Activated CD8-positive, alpha-beta T cell treated with anti-CD3 and anti-CD28 coated beads for 36 hours (primary cell): ENCODE measurements at places on chromosomes 13 and 19. TPM values are rescaled to one million over a fixed set of nuclear protein-coding genes. Genes with fewer than 3 reads are reported as not detected.
A peak's percentile ranks its signal among the peaks of the same experiment; 100 is the strongest.

The BST2 gene
- total RNA-seq = 89.7 TPM

The CLASRP gene
- 80.5 TPM for total RNA-seq

The FFAR1 gene
- total RNA-seq = not detected

The ZNF134 gene
- 10.4 TPM for total RNA-seq

The OBI1 gene
- total RNA-seq = 19.1 TPM

The GPR12 gene
- not detected for total RNA-seq

The ACP5 gene
- total RNA-seq = 6.2 TPM

The LCP1 gene
- total RNA-seq = 1,019 TPM

DNA sequence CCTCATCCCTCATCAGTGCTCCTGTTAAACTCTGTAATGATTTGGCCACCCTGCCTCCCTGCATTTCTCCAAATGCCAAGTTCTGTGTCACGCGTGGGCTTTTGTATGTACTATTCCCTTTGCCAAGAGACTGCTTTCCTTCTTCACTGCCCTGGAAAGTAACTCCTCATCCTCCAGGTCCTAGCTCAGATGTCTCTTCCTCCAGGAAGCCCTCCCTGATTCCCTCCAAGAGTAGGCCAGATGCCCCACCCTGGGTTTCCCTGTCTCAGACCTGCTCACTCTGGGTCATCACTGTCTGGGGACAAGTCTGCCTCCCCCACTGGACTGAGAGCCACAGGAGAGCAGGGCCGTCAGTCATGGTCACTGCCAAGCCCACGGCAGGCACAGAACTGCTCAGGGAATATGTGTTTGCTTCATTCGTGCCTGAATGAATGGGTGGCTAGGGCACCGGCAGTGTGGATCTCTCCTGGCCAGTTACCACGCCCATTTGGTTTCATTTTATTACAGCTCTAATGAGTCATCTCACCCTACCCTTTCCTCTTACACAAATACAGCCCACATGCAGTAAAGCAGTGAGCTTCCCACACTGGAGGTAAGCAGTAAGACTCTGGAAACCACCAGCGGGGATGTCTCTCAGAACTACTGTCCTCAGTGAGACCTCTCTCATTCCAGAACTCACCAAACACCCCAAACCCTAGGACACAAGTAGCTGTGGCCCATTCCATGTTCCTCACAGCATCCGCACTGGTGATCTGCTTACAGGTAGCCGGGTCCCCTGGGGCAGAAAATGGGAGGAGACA, 12.1 kb upstream of the GPR4 start:
- no peaks in the 10 kb centered on the region for H3K27me3 ChIP-seq
- peak overlapping the region; percentile 92 for H3K27ac ChIP-seq
- no peak overlapping the region for H3K4me3 ChIP-seq
- H3K4me1 ChIP-seq = peaks cover 23% of the 10 kb centered on the region

- H3K4me1 ChIP-seq = peaks cover 51% of the 10 kb centered on the region
- no peaks in the 10 kb centered on the region for H3K27me3 ChIP-seq
- H3K36me3 ChIP-seq = peaks cover 30% of the 10 kb centered on the region
- DNase-seq = peak; percentile 16
- peak overlapping the region; percentile 84 for H3K4me3 ChIP-seq
These were observed 766 bp downstream of the CEBPG start for GRCh38 chr19:33374236-33374714.

DNA sequence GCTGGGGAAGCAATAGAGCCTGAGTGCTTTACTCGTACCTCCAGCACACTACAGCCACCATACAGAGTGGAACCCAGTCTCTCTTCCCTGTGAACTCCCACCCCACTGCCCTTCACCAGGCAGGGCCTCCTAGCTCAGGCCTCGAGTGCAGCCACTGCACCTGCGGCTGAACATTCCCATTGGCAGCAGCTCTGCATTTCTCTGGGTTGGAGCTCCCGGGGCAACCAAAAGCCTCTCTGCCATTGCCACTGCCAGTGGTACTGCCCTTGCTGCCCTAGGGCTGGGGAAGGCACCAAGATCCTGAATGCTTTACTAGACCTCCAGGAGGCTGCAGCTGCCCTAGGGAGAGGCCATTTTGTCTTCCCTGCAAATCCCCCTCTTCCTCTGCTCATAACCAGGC, 266.8 kb downstream of the TDRD3 start:
- H3K27me3 ChIP-seq = no peaks in the 10 kb centered on the region
- no peak overlapping the region for H3K27ac ChIP-seq
- no peaks in the 10 kb centered on the region for H3K36me3 ChIP-seq
- no peaks in the 10 kb centered on the region for H3K4me1 ChIP-seq
- no peak overlapping the region for H3K4me3 ChIP-seq

DNA sequence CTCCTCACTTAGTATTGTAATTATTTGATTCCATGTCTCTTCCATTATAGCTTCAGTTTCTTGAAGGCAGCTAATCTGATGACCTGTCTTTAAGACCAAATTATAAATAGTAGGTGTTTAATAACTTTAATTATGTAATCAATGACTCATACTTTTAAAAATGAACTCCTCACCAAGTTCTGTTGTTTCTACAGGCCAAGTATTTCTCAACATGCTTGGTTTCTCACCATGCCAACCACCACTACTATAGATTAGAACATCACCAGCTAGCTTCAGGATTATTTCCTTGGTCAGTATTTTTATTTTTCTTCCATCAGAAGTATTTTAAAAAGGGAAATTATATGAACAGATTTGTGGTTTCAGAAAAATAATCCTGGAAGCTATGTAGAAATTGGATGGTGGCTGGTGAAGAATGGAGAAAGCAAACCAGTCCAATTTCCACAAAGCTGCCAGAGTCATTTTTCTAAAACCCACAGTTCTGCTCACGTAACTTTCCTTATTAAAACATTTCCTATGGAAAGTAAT, 237.7 kb upstream of the DACH1 start:
- no peak overlapping the region for H3K4me3 ChIP-seq
- no peaks in the 10 kb centered on the region for H3K4me1 ChIP-seq
- no peaks in the 10 kb centered on the region for H3K27me3 ChIP-seq
- no peaks in the 10 kb centered on the region for H3K36me3 ChIP-seq

GRCh38 chr13:102441085-102441484, 39.2 kb upstream of the FGF14 start:
- H3K27me3 ChIP-seq = peaks cover 11% of the 10 kb centered on the region
- no peak for DNase-seq
- no peak overlapping the region for H3K27ac ChIP-seq
- H3K36me3 ChIP-seq = no peaks in the 10 kb centered on the region

- H3K27ac ChIP-seq = no peak overlapping the region
- no peaks in the 10 kb centered on the region for H3K36me3 ChIP-seq
- no peak overlapping the region for H3K4me3 ChIP-seq
- no peaks in the 10 kb centered on the region for H3K27me3 ChIP-seq
These were observed 305.1 kb upstream of the SLC10A2 start for GRCh38 chr13:103371271-103371670.

DNA sequence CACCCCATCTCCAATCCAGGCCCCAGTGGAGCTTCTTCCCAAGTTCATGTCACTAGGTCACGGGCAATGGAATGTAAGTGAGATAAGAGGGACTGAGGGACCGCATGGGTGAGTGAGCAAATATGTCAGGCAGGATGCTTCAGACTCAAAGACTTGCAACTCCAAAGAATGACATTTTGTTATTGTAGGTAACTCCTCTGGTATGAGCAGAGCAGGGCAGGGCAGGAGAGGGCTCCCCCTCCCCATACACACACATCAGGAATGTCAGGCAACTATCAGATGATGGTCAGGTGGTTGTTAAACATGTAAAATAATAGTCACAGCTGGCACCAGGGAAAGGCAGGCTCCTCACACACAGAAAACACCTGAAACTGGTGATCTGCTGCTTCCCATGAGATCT, 10.6 kb downstream of the ERVV-2 start:
- no peak overlapping the region for H3K4me3 ChIP-seq
- H3K27me3 ChIP-seq = peaks cover 15% of the 10 kb centered on the region
- no peak for DNase-seq
- peaks cover 5% of the 10 kb centered on the region for H3K4me1 ChIP-seq
- H3K36me3 ChIP-seq = peaks cover 23% of the 10 kb centered on the region

- H3K27me3 ChIP-seq = no peaks in the 10 kb centered on the region
- H3K4me3 ChIP-seq = no peak overlapping the region
- DNase-seq = no peak
- peaks cover 43% of the 10 kb centered on the region for H3K36me3 ChIP-seq
- no peak overlapping the region for H3K27ac ChIP-seq
These were observed 7.9 kb downstream of the ZNF865 start for GRCh38 chr19:55613396-55613795.

DNA sequence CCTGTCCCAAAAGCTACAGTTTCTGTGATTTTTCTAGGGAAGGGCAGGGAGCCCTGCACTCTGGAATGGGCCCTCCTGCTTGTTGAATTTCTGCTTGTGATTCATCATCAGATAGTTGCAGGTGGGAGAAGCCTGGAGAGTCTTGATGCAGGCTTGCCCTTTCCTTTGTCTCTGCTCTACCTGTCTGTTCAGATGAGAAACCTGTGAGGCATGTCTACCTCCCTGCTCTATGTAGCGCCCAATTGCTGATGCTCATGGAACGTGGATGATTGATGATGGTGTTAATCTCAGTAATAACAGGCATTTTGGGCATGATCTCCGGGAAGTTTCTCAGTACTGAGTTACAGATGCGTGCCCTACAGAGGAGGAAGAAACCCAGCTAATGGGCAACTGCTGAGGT, 10.9 kb upstream of the CBY2 start:
- no peak overlapping the region for H3K4me3 ChIP-seq
- H3K4me1 ChIP-seq = peaks cover 10% of the 10 kb centered on the region
- no peaks in the 10 kb centered on the region for H3K36me3 ChIP-seq
- H3K27me3 ChIP-seq = no peaks in the 10 kb centered on the region
- DNase-seq = no peak
- no peak overlapping the region for H3K27ac ChIP-seq

DNA sequence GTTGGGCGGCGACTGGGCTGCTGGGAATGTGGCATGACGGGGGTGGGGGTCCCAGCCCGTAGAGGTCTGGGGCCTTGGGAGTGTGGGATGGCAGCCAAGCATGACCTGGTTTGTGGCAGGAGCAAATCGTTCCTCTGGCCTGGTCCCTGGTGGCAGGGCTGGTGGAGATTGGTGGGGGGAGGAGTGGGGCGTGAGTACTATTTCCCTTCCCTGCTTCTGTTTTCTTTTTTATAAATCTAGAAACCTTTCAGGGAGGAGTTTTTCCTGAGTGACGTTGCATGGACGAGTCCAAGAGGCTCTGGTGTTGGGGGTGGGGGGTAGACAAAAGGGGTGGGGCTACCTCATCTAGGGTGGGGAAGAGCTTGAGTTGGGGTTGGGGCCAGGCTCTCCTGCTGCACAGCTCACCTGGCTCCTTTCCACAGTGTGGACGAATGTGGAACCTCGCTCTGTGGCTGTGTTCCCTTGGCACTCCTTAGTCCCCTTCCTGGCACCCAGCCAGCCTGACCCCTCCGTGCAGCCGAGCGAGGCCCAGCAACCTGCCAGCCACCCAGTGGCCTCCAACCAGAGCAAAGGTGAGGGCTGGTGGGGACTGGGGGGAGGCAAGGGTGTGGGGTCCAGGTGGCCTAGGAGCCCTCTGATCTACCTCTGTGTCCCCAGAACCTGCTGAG, 15.4 kb upstream of the PRR19 start:
- H3K36me3 ChIP-seq = peaks cover 4% of the 10 kb centered on the region
- no peaks in the 10 kb centered on the region for H3K27me3 ChIP-seq
- peak overlapping the region; percentile 46 for H3K27ac ChIP-seq
- H3K4me3 ChIP-seq = no peak overlapping the region
- DNase-seq = no peak

DNA sequence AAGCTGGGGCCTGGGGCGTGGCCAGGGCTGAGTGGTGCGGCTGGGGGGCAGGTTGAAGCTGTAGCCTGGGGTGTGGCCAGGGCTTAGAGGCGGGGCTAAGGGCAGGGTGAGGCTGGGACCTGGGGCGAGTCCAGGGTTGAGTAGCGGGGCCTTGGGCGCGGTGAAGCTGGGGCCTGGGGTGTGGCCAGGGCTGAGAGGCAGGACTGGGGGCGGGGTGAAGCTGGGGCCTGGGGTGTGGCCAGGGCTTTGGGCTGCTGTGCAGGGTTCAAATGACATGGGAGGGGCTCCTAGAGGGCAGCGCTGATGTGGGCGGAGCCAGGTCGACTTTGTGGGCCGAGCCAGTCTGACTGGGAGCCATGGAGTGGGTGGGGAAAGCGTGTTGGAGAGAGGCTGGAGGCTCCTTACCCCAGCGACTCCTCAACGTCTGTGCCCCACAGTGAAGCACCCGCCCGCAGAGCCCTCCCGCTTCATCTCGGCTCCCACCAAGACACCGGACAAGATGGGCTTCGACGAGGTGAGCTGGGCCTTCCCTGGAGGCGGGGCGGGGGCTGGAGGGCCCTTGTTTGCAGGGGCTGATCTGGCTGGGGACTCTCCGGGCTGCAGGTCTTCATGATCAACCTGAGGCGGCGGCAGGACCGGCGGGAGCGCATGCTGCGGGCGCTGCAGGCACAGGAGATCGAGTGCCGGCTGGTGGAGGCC, 21.5 kb downstream of the COLGALT1 start:
- H3K27me3 ChIP-seq = no peaks in the 10 kb centered on the region
- H3K27ac ChIP-seq = no peak overlapping the region
- H3K36me3 ChIP-seq = peaks cover 64% of the 10 kb centered on the region
- peaks cover 2% of the 10 kb centered on the region for H3K4me1 ChIP-seq
- no peak overlapping the region for H3K4me3 ChIP-seq

- DNase-seq = no peak
- H3K36me3 ChIP-seq = peaks cover 3% of the 10 kb centered on the region
- H3K27me3 ChIP-seq = peaks cover 2% of the 10 kb centered on the region
- H3K4me1 ChIP-seq = peaks cover 14% of the 10 kb centered on the region
- H3K4me3 ChIP-seq = no peak overlapping the region
These were observed 11.6 kb downstream of the C2CD4C start for GRCh38 chr19:397321-397720.

GRCh38 chr13:111610081-111610480, 289.6 kb downstream of the TEX29 start:
- peaks cover 2% of the 10 kb centered on the region for H3K4me1 ChIP-seq
- no peaks in the 10 kb centered on the region for H3K27me3 ChIP-seq
- H3K27ac ChIP-seq = no peak overlapping the region
- no peak for DNase-seq
- H3K36me3 ChIP-seq = no peaks in the 10 kb centered on the region
- no peak overlapping the region for H3K4me3 ChIP-seq

GRCh38 chr19:11418549-11419506, at the start of gene RGL3:
TSS of gene RGL3 (minus strand) at chr19:11419314. CDS start at chr19:11419278, 36 bp downstream.
- peaks cover 49% of the 10 kb centered on the region for H3K27me3 ChIP-seq
- no peaks in the 10 kb centered on the region for H3K36me3 ChIP-seq
- no peak for DNase-seq
- no peak within 1 kb of the TSS for H3K4me3 ChIP-seq

GRCh38 chr19:32652894-32653598, 21.9 kb downstream of the ANKRD27 start:
- no peak overlapping the region for H3K27ac ChIP-seq
- H3K27me3 ChIP-seq = no peaks in the 10 kb centered on the region
- DNase-seq = no peak
- H3K36me3 ChIP-seq = peaks cover 13% of the 10 kb centered on the region

DNA sequence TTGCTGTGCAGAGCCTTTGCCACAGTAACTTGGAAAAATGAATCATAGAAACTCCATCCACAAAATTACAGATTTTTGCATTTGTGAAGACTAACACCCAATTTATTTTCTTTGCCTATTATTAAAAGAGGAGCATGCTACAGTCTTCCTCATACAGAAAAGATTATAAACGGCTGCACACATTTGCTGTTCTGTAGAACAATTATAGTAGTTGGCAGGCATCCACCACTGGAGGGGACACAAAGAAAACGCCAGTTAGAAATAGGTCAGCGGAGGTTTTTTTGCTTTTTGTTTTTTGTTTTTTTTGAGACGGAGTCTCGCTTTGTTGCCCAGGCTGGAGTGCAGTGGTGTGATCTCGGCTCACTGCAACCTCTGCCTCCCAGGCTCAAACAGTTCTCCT, 51.6 kb downstream of the SACS start:
- H3K4me1 ChIP-seq = peaks cover 58% of the 10 kb centered on the region
- no peak for DNase-seq
